ENCODE measurements at places on chromosomes 12 and 14.

DNA sequence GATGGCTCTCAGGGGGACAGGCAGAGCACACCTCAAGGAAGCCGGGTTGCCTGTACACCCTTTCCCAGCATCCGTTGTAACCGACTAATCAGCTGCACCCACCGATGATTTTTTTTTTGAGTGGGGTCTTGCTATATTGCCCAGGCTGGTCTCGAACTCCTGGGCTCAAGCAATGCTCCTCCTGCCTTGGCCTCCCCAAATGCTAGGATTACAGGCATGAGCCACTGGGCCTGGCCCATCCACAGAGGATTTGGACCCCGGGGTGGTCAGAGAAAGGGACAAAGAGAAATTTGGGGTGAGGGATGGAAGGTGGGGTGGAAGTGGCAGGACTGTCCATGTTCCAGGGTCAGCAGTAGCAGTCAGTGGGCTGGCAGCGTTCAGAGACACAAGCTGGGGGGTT lies 43.3 kb upstream of the PPP1CC start:
- DNase-seq = no peak

- DNase-seq = no peak
Measured at GRCh38 chr14:104576232-104576969, 3.2 kb upstream of the C14orf180 start.

- peak; percentile 89 for DNase-seq
Measured at GRCh38 chr12:42469355-42470175, 120.0 kb downstream of the PRICKLE1 start.

DNA sequence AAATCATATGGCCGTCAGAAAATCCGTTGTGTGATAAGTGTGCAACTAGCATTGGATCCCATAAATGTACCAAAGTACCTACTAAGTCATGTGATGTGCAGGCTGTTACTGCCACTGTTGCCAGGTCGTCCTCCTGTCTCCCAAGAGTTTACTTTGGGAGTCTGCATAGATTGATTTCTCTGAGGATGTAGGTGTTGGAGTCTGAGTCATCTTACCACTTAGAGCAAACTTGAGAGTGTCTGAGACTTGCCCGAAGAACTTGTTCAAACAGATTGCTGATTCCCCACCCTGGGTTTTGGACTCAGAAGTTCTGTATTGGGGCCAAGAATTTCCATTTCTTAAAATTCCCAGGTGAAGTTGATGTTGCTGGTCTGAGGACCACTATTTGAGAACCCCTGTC lies 11.4 kb downstream of the TMX1 start:
- DNase-seq = no peak

All from MM.1S (cell line).